Stimulated activated CD4-positive, alpha-beta T cell treated with anti-CD3 and anti-CD28 coated beads, Interleukin-15, amount 100 ng/mL, for 1 hour (primary cell): ENCODE measurements at places on chromosomes 13 and 19.

GRCh38 chr13:111011899-111012298 is 97.0 kb upstream of the ANKRD10 start:
- DNase-seq: no peak

- no peak for DNase-seq
Measured at GRCh38 chr19:14102102-14102696, 11.6 kb upstream of the SAMD1 start.

DNA sequence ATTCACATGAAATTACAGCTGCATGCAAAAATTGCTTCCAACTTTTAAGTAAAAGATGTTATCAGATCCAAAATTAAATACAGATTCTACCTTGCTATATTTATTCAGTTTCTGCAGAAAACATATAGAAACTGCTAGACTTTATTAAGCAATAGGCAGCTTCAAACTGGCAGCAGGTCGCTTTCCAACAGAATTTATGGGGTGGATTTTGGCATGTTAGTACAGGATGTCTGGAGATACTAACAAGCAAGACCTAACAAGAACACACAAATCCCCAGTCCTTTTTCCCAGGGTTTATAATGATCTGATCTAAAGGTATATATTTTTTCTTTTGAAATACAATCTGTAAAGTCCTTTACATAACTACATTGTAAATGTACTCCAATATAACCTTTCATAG is 27.5 kb downstream of the TBC1D4 start:
- no peak for DNase-seq

DNA sequence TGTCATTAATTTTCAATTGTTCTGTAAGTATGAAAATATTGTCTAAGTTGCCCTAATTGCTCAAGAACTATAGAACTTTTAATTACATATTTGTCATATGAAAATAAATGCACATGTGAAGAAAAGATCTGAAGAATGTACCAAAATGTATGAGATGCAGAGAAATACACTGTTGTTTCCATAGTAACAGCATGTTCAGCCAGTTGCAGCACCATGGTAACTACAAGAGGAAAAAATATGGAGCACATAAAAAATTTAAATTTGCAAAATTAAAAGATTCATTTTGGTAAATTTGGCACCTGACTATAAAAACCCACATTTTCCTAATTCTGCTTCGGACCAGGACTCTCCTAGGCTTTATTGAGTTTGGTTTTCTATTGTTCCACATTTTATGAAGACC is 1170.0 kb upstream of the MIR17HG start:
- no peak for DNase-seq

DNA sequence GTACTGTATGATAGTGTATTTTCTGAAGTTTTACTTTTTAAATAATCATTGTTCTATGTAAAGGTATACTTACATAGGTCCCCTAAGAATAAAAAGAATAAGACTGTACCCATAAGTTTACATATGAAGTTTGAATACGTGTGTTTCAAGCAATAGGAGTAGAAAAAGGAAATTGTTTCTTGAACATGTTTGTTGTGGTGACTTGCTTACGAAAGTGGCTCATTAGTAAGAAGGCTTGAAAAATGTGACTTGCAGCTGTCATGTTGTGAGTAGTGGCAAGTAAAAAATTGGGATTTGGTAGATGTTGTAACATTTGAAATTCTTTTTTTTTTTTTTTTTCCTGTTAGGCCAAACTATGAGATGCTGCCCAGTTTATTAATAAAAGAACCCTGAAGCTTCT is 203.3 kb downstream of the LMO7 start:
- no peak for DNase-seq

- DNase-seq: no peak
Measured at GRCh38 chr13:45817833-45818232, 33.7 kb downstream of the SIAH3 start.

DNA sequence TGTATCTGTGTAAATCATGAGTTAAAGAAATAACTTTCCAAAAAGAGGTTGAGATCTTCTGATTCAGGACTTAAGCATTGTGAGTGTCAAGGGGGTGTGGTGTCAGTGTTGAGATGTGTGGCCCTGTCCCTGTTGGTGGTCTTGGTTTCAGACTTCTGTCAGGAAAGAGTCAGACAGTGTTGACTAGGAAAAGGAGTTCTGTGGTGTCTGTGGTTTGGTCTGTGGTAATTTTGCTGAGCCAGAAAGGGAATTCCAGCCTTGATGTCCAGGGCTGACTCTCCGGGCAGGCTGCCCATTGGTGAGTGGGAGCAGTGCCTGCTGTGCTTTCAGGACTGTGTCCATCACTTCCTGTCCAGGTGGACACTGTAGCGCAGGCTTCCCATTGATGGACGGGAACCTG is 39.8 kb upstream of the IGFL4 start:
- no peak for DNase-seq

DNA sequence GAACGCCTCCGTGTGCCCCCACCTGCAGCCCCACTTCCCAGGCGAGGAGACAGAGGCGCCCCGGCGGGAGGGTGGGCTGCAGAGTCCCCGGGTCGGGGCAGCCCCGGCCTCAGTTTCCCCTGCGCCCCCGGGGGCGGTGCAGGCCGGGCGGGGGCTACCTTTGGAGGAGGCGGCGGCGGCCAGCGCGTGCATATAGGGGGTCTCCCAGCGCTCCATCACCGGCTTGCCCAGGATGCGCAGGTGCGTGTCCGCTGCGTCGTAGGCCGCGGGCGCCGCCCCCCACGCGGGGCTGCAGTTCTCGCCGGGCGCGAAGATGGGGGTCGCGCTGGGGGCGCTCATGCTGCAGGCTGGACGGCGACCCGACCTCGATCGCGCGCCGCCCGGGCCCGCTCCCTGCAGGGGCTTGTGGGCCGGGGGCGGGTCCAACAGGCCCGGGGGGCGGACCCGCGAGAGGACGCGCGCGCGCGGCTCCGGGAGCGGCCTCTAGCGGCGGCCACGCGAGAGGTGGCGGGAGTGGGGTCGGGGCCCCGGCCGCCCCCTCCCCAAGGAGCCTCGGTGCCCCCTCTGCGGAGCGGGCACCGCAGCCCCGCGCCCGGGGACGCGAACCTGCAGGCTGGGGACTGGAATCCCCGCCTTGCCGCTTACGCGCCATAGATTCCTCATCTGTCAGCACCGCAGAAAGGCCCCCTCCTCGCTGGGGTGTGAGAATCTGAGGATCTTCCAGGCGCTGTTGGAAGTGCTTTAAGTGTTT is at the start of gene GAMT:
Gene GAMT, minus strand, starts transcription at position 405 of the 751 bp plus-strand sequence. Its CDS starts 66 bp downstream, at position 339.
- peak; percentile 47 for DNase-seq

GRCh38 chr13:43933378-43933777 is 53.7 kb downstream of the LACC1 start:
- DNase-seq: no peak

DNA sequence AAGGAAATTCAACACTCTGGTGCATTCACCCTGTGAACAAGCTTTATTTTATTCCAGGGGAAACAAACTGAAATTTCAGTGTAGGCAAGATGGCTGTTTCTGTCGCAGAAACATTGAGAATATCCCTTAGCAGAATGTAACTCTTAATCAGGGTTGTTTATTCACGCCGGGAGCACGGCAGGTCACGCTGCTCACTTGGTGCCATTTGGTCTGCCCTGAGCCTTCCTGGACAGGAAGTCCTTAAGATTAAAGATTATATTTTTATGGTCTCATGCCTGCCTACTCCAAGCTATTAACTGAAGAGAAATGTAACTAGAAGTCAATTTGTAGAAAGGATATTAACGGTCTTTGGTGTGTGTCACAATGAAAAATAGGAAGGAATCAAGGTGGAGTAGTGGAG is 185.3 kb upstream of the ARGLU1 start:
- no peak for DNase-seq

DNA sequence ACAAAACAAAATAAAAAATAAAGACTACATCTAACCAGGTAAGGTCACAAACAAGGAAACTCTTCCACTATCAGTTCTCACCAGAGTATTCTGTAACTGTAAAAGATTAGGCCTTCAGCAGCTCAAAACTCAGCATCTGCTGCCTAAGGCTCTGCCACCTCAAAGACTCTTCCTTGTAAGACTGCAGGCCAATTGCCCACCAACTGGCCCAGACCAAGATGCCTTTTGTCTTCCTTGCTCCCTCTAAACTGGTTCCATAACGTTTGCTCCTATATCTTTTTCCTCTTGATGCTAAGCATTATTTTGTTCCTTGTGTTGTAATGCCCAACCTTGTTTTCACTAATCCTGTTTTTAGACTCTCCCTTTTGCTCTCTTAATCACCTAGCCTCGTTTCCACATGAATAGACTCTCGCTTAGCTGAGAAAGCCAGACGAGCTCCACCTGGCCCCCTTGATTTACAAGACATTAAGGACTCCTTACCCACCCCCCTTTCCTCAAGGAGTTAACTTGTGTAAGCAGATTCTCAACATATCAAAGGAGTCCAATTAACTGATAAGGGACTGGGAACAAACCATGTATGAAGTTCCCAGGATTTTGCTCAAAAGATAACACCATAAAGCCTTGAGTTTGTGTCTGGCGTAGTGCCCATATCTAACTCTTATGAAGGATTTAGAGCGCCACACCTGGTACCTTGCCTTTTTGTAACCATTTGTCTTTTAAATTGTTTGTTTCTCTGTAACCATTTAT is 1.5 kb downstream of the ZNF814 start:
- DNase-seq: no peak

- DNase-seq: no peak
Measured at GRCh38 chr13:39760521-39760920, 105.1 kb downstream of the COG6 start.

DNA sequence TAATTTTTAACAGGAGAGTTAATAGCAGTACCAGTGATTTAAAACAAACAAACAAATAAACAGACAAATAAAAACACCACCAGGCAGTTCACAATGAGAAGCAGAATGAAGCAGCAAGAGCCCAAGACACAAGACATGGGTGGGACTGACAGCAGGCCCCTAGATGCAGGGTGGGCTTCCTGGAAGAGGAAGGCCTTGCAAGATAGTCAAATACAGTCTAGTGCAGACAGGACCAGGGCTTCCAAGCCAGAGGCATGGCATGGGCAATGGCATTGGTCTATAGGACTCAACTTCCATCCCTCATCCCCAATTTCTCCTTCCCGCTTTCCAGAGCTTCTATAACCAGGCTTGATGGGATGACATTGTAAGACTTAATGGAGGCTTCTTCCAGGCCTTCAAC is 645.1 kb downstream of the UQCRFS1 start:
- no peak for DNase-seq

GRCh38 chr19:52710538-52710937 is 24.3 kb downstream of the ZNF611 start:
- no peak for DNase-seq

DNA sequence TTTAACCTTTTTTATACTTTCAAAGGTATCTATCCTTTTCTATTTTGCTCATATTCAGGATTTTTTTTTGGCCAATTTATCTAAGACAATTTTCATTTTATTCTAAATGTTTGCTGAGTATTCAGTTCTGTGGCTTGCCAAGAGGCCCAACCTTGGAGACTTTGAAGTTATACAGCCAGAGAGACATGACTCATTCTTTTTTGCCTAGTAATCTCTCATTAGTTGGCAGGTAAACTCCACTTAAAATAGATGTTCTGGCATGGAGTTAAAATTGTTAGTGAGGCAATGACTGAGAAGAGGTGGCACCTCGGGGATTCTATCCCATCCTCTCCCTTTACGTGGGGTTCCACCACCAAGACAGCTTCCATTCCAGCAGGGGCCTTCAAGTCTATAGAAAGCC is 213.8 kb downstream of the KCTD12 start:
- DNase-seq: no peak

DNA sequence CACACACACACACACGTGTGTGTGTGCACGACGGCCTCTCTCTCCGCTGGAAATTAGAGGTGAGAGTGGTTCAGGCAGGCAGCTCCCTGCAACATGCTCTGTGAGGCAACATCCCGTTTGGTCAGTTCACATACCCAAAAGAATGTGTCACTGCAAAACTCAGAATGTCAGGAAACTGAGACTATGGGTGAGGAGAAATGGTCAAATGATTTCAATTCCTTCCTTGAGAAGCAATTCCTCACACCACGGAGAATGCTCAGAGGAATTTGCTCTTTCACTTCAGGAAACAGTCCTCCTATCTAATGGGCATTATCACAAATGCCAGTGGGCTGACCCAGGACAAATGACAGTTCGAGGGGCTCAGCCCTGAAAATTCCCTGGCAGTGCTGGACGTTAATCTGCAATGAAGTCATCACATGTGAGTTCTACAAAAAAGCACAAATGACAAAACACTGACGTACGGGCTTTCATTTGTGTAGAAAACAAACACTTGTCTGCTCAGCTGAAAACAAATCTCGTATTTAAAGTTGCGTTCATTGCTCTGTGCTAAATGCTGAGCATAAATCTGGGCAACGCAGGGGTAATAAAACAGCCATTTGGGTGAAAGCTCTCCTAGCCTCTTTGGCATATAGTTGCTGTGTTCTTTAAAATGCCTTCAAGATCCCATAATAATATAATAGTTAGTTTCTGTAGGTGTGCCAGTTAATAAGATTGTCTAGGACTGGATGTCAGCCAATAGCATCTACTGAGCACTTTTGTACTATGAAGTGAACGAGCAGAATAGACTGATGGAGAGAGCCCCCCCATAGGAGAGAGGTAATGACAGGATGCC is 18.6 kb upstream of the LATS2 start:
- no peak for DNase-seq

DNA sequence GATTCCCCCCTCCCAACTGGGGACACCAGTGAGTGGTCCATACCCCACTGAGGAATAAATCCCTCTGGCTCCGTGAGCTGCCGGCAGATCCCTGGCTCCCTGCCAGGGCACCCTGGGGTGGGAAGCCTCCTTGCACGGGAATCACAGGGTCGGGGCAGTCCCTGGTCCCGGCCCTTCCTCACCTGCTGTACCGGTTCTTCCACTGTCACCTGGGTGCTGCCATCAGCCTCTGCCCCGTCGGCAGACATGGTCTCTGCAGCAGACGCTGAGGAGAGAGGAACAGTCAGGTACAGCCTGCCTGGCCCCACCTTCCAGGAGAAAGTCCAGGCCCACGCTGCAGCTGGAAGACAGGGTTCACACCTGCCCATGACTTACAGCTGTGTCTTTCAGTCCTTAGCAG is 6.3 kb downstream of the PLIN3 start:
- no peak for DNase-seq

GRCh38 chr13:70960841-70961443 is 852.7 kb upstream of the KLHL1 start:
- DNase-seq: no peak

DNA sequence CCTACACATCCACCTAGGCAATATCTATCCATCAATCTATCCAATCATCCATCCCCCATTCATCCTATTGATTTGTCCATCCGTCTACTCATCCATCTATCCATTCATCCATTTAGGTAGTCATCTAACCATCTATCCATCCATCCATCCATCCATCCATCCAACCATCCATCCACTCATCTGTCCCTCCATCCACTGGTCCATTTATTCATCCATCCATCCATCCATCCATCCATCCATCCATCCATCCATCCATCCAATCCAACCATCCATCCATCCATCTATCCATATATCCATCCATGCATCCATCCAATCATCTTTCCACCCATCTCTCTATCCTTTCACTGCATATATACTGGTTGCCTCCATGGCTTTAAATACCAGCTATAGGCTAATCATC is 3.9 kb downstream of the KLK13 start:
- DNase-seq: no peak
